GF-D8 (cell line): ENCODE measurements at places on chromosomes 2 and 18.

GRCh38 chr2:109238580-109238979 lies 109.6 kb downstream of the SH3RF3 start:
- DNase-seq: peak; percentile 96

- no peak for DNase-seq
These were observed 443.1 kb downstream of the CCDC85A start for GRCh38 chr2:56626927-56627326.

GRCh38 chr2:126852361-126852760 lies 46.3 kb upstream of the TEX51 start:
- DNase-seq: no peak

DNA sequence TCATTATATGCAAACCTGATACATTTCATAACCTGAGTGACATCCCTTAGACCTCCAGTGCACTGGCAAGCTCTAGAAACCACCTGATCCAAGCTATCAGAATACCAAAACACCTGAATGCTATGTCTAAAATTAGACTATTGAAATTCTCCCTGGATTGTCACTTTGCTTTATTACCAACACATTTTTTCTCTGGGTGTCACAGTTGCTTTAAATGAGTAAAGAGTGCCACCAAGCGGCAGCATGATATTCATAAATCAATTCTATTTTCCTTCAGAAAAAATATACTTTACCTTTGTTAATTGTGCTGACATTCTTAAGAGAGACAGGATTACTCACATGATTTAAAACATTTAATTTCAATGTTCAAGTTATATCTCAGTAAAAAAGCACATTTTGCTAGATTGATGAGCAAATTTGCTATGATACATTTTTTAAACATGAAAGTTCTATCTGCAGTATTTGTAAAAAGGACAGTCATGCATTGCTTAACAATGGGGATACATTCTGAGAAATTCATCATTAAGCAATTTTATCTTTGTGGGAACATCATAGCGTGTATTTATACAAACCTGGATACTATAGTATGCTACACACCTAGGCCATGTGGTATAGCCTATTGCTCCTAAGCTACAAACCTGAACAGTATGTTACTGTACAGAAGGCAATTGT lies 338.4 kb upstream of the SLC39A10 start:
- DNase-seq: peak; percentile 58

DNA sequence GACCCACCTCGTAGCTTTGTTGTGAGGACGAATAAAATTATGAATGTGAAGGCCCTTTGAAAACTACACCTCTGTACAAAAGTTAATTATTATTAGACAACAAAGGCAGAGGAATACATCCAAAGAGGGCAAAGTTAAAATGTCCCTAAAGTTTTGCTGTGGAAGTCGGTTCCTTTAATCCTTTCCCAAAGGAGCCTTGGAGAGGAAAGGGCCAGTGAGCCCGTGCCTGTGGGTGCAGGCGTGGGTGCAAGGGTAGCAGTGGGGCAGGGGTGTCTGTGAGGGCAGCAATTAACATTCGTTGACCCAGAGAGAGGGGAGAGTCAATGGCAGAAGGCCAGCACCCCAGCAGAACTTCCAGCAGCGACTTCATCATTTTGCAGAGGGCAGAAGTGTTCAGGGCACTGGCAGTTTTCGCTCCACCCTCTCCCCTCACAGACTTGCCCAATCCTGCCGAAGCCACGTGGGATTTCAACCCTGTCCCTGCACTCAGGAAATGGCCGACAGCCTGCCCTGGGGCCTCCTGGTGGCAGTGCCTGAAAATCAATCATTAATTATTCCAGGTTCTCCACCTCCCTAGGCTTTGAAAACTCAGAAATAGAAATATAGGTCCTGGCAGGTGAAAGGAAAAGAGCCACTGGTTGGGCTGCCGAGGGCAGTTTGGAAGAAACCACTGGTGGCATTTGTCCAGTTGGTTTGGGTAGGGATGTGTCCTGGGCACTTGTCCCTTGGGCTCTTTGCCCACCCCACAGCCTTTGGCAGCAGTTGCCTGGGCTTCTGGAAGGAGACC lies 4.2 kb upstream of the PAX8 start:
- no peak for DNase-seq

DNA sequence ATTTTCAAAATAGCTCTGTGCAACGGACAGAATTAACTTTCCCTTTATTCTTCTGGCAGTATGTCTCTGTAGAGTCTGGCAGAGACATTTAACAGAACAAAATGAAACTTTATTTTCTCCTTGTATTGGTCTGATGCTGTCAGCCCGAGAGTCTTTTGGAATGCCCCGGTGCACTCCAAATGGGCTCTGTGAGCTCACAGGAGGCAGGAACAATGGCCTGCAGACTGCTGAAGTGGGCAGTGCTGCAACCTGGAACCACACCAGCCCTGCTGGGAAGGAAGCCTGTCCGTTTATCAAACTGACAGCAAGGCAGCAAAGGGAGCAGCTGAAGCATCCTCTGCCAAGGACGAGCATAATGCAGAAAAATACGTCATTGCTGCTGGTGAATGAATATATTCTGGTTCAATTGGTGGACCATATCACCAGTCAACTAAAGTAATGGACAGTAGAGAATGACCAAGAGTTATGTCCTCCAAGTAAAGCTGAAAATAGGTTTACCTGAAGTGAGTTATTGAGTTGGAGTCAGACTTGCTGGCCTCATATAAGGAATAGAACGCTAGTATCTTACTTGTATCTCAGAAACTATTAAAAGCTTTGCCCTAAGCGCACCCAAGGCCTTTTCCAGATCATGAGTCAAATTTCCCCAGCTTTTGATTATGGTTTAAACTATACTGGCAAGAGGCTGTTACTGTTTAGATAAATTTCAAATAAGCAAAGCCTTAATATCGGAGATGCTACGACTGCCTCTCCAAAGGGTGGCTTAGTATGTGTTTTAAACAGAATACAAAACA lies 207.6 kb upstream of the TANK start:
- no peak for DNase-seq

DNA sequence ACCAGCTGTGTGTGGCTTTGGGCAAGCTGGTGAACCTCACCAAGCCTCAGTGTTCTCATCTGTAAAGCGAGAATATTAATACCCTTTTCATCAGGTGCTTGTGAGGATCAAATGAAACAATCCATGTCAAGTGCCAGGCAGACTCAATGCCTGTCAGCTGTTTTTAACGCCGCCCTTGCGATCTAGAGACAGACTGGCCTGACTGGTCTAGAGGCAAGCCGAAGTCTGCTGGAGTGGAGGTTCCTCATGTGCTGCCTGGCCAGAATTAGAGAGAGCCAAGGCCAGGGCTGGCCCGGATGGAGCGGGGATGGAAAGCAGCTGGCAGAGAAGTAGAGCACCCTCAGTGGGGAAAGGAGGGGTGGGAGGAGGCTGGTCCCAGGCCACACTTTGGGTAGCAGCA lies 74.5 kb upstream of the B3GNT7 start:
- no peak for DNase-seq

DNA sequence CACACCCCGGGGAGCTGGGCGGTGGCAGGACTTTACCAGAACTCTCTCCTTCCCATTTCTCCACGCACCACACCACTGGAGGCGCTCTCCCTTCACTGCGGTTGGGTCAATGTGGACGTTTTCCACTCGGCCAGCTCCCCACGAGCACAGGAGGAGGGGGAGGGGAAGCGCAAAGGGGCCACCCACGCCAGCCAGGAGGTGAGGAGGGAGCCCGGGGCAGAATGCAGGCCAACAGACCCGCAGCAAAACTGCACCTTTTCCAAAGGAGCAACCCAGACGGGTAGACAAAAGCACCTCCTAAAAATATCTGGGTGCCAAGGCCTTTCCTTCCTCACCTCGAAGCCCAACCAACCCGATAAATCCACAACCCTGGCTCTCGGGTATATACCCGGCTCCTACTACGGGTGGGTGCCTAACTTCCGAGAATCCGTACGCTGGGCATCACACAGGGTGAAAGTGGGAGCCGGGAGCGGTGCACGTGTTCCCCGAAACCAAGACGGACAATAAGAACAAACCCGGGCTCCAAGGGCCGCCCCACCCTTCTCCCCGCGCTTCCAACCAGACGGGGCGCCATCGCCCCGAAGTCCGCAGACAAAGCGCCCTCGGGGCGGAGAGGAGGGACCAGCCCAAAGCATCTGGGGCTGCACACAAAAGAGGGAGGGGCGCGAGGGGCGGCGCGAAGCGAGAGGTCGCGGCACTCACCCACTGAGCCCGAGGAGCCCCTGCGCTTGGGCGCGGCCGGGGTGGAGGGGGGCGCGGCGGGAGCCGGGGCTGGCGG lies 1.0 kb downstream of the RTN4 start:
- peak; percentile 61 for DNase-seq

GRCh38 chr2:19538411-19538963 lies 180.1 kb upstream of the OSR1 start:
- no peak for DNase-seq

DNA sequence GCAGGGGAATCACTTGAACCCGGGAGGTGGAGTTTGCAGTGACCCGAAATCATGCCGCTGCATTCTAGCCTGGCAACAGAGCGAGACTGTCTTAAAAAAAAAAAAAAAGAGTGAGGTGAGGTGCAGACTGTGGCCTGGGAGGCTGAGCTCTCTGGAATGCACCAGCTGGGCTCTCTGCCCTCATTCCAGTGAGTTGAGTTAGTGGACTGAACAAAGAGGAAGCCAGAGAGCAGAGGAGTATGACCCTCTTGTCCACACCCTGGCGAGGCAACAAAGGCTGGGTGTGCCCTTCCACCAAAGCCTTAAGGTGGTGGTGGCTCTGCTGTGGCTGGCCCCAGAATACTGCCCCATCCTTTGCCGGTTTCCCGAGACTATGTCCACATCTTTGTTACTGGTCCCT lies 71.3 kb upstream of the ACKR3 start:
- DNase-seq: no peak

DNA sequence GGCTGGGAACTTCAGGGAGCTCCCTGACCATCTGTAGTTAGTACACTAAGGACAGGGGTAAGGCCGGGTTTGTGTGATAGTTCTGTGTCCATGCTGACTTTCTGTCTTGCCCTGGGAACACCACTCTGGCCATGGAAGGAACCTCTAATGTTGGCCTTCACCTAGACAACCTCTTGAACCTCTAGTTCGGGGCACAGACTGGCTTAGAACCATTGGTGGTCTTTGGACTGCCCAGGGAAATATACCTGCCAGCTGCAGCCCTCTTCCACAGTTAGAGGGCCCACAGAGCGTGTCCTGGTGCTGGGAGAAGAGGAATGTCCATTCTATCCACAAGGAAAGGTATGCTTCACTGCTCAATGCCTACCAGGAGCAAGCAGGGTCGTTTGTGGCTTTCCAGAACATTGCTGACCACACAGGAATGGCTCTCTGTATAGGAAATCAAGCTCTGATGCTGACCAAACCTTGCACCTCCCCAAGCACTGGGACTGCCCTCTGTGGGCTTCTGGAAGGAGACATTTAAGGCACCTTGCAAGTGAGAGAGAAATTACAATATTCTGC lies 318.8 kb upstream of the EPAS1 start:
- no peak for DNase-seq

DNA sequence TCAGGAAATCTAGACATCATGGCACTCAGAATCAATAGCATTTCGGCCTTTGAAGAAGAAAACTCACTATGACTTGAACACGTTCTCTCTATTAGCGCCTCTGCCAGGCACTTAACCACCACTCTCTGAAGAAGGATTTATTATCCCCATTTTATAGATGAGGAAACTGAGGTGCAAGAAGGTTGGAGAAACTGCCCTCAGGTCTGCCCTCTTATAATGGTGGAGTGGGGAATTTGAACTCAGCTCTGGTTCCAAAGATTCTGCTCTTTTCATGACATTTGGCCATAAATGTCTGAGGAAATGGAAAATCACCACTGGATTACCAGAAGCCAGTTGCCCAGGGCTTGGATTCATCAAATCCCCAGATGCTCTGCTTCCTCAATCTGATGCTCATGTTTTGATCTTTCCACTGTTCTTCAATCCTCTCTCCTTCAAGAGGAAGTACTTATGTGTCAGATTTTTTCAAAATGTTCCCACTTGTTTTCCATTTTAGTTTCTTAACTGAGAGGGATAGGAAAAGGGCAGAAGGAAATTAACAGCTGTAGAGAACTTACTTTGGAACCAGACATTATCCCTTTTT lies 68.1 kb downstream of the ANTXR1 start:
- DNase-seq: no peak

DNA sequence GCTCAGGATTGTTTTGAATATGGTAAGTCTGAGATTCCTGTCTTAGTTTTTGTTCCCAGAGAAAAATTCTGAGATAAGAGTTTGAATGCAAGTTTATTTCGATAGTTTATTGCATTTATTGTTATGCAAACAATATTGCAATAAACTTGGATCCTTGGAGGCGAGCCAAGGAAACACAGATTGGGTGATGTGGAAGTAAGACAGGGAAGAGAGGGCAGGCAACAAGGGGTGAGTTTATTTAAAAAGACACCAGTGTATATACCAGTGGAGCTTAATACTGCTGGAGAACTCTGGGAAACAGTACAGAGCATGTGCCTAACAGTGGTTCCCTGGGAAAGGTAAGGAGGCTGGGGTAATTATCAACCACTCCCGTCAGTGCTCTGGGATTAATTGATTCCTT lies 87.5 kb upstream of the NEDD4L start:
- no peak for DNase-seq

DNA sequence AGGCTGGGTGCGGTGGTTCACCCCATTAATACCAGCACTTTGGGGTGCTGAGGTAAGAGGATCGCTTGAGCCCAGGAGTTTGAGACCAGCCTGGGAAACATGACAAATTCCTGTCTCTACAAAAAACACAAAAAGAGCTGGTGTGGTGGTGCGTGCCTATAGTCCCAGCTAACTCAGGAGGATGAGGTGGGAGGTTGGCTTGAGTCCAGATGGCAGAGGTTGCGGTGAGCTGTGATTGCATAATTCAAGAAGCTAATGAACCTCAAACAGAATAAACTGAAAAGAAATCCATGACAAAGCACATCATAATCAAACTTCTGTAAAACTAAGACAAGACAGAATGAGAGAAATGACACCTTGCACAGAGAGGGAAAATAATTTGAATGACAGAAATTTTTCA lies 54.8 kb downstream of the SEMA4F start:
- peak; percentile 3 for DNase-seq

- DNase-seq: no peak
These were observed 4.3 kb upstream of the ASIC4 start for GRCh38 chr2:219509780-219510511.

DNA sequence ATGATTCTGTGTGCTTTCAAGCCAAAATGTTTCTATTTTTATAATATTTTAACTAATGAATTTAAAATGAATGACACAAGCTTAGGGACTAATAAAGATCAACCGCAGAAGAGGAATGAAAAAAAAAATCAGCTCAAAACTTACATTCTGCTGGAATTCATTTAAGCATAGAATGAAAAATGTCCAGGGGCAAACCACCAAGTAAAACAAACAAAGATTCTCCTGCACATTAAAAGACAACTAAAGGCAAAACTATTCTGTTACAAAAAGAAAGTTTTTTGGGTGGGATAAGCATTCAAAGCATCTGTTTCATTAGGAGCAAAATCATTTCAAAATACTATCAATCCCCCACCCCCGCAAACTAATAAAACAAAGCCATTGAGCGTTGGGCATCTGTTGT lies 99.3 kb upstream of the SOX11 start:
- no peak for DNase-seq

DNA sequence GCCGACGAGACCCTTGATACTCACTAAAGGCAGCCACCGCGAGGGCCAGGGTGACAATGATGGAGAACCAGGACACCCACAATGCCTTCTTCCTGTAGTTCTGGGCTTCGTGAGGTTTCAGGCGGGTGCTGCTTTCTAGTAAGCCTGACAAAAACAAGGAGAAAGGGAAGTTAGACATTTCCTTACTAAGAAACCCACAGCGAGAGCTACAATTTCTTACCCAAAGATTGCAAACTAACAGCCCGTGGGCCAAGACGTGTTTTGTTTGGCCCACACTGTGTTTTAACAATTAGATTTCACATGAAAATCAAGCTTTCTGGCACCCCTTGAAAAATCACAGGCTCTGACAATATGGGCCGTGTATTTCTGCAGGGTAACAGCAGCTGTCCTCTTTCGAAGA lies 5.6 kb downstream of the TMEM163 start:
- no peak for DNase-seq

GRCh38 chr2:208006337-208006736 lies 19.0 kb downstream of the PLEKHM3 start:
- no peak for DNase-seq
